ENCODE measurements at places on chromosomes 6 and 20. TPM values are rescaled to one million over a fixed set of nuclear protein-coding genes. Genes with fewer than 3 reads are reported as not detected.

LHFPL5 gene
- not detected for total RNA-seq

KIAA0408 gene
- total RNA-seq = not detected

ENPP5 gene
- 1.1 TPM for total RNA-seq

TOMM6 gene
- 74.2 TPM for total RNA-seq

PRICKLE4 gene
- total RNA-seq = not detected

KCNB1 gene
- total RNA-seq = not detected

PREX1 gene
- total RNA-seq = under 0.01 TPM

KIF13A gene
- 36.0 TPM for total RNA-seq

SAMD5 gene
- total RNA-seq = 0.48 TPM

BPIFB6 gene
- not detected for total RNA-seq

SLC17A9 gene
- 0.43 TPM for total RNA-seq

MAS1 gene
- total RNA-seq = under 0.01 TPM

ELOVL2 gene
- total RNA-seq = under 0.01 TPM

UBD gene
- not detected for total RNA-seq

FRS3 gene
- 0.72 TPM for total RNA-seq

FERMT1 gene
- total RNA-seq = 69.5 TPM

CDSN gene
- not detected for total RNA-seq

DPPA5 gene
- not detected for total RNA-seq

PSORS1C1 gene
- 1.7 TPM for total RNA-seq

NRSN1 gene
- total RNA-seq = not detected

BTN3A1 gene
- total RNA-seq = 17.1 TPM

ALDH8A1 gene
- total RNA-seq = 0.21 TPM

PNLDC1 gene
- total RNA-seq = under 0.01 TPM

NAA20 gene
- total RNA-seq = 72.3 TPM

SLC16A10 gene
- total RNA-seq = not detected

LY6G6F gene
- not detected for total RNA-seq

Data from tracheal epithelial cell (primary cell).